ENCODE measurements at places on chromosomes 1 and 21.

DNA sequence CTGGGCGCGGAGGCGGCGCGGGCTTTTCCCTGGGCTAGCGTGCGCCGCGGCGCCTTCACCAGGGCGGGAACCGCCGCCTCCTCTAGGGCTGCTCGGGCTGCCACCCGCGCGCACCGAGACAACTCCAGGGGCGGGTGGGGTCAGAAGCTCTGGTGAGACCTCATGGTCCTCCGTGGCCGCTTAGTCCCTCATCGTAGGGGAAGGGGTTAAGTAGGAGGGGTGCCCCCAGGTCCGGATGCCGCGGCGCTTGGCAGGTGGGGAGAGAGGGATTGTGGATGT is 559 bp downstream of the SERTAD4 start:
- no peak for DNase-seq

DNA sequence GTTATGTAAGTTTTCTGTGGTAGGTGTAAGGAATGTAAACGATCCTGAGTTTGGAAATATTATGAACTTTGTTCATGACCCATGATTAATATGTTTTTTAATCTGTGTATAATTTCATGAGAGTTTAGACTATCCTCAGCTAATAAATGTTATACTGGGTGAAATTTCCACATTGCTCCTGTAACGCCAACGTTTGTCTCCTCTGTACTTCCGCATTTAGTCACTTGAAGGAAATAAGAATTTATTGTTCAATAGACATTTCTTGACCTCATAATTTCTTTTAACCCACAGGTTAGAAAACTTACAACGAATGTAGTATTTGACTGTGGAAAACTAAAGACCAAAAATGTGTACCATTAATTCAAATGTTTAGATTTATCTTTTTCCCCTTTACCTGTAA is 876 bp downstream of the KCNJ15 start:
- DNase-seq: no peak

DNA sequence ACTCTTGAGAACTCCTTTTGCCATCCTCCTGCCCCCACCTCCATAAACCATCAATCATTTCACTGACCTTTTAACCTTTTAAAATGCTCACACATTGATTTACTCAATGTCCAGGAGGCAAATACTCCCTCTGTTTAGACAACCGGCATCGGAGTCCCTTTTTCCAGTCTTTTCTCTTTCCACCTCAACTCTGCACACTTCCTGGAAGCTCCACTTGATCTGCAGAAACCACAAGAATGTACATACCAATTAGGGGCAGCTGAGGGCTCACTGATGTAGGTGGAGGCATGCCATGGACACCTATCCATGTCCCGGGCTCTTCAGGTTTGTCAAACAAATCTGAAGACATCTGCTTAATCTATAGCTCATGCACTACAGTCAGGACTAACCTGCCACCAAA is 5.3 kb upstream of the AMIGO1 start:
- DNase-seq: no peak

GRCh38 chr1:216535059-216535458 is 111.8 kb upstream of the USH2A start:
- no peak for DNase-seq

DNA sequence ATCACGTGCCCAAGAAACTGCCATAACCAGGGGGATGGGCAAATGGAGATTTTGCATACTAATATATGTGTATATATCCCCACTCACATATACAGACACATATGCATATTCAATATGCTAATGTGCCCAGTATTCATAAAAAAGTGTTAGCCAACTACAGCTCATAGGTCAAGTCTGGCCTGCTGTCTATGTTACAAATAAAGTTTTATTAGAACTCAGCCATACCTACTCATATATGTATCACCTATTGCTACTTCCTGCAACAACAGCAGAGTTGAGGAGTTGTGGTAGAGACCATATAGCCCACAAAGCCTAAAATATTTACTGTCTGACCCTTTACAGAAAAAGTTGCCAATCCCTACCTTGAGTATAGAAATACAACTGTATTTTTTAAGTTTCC is 93.3 kb downstream of the SDCCAG8 start:
- DNase-seq: no peak

GRCh38 chr1:30353637-30354036 is 369.7 kb downstream of the MATN1 start:
- no peak for DNase-seq

DNA sequence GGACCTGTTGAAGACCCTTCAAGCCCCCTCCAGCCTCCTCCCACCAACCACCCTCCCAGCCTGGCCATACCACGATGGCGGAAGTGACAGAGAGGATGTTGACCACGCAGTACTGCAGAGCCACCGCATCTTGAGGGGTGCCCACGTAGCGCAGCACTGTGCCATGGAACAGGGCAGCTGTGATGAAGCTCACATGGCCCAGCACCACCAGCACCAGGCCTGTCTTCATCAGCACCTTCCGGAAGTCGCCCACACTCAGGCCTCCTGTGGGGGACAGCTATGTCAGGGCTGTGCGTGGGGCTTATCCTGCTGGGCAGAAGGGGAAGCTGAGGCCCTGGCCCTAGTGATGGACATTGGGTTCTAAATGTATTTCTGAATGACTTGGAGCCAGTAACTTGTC is 3.1 kb downstream of the TMEM54 start:
- DNase-seq: no peak

GRCh38 chr1:70966018-70966638 is 81.5 kb downstream of the PTGER3 start:
- no peak for DNase-seq

- no peak for DNase-seq
Measured at GRCh38 chr1:46062651-46063319, 69.6 kb downstream of the PIK3R3 start.

All from HuH-7.5 (cell line).